ENCODE measurements at places on chromosomes 6 and 20.
A peak's percentile ranks its signal among the peaks of the same experiment; 100 is the strongest.

GRCh38 chr6:35703554-35703953 is 14.8 kb upstream of the FKBP5 start:
- DNase-seq, result no peak

DNA sequence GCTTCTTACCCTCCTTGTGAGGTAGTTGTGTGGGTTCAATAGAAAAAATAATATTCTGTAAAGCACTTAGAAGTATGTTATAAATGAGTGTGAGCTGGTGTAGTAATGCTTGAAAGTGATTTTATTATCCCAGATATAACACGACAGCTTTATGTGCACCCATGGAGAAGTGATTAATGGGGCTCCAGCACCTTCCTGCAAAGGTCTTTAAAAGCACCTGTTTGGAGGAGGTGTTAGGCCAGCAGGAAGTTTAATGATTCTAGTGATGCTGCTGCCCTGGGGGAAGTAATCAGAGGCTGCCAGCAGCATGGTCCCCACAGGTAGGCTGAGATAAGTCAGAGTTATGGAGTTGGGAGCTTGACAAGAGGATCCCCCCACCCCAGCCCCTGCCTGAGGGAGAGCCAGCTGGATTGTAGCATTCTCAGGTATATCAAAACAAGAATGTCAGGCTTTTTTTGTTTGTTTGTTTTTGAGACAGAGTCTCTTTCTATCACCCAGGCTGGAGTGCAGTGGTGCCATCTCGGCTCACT is 166.3 kb downstream of the PHACTR1 start:
- no peak for DNase-seq

- peak; percentile 53 for DNase-seq
Measured at GRCh38 chr20:31879143-31879987, 8.9 kb downstream of the TTLL9 start.

DNA sequence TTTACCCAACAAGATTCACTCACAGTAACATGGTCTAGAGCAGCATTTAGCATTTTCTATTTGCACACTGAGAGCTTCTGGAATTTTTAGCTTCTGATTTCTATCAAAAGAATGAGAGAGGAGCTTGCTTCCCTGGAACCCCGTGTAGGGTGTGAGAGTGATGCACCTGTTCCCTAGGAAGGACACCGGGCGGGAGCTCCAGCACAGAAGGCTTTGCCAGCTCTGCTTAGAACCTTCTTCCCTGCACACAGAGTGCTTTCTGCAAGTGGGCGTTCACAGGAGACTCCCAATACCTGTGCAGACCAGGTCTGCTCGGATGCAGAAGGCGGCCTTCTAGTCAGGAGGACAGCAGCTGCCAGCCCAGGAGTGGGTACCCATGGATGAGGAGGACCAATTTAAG is 217.3 kb downstream of the TBXT start:
- no peak for DNase-seq

DNA sequence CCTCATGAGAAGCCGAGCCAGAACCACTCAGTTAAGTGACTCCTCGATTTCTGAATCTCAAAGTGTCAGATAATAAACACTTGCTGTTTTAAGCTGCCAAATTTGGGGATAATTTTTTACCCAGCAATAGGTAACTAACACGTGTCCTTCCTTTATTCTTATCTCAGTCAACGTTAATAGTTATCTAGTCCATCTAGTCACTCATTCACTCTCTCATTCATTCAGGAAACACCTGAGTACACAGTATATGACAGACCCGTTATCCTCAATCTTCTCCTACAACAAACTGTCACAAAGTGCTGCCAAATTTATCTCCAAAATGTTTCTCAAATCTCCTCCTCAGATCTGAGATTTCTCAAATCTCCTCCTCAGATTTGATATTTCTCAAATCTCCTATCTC is 13.1 kb downstream of the FAM184A start:
- DNase-seq, result no peak

- DNase-seq, result peak; percentile 4
Measured at GRCh38 chr20:1844325-1845162, 50.7 kb upstream of the SIRPA start.

GRCh38 chr6:125008957-125009356 is 46.7 kb downstream of the RNF217 start:
- no peak for DNase-seq

DNA sequence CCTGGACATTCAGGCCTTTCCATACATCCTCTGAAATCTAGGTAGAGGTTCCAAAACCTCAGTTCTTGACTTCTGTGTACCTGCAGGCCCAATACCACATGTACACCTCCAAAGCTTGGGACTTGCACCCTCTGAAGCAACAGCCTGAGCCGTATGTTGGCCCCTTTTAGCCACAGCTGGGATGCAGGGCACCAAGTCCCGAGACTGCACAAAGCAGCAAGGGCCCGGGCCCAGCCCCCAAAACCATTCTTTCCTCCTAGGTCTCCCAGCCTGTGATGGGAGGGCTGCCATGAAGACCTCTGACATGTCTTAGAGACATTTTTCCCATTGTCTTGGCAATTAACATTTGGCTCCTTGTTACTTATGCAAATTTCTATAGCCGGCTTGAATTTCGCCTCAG is 107.4 kb upstream of the FRMD1 start:
- no peak for DNase-seq

DNA sequence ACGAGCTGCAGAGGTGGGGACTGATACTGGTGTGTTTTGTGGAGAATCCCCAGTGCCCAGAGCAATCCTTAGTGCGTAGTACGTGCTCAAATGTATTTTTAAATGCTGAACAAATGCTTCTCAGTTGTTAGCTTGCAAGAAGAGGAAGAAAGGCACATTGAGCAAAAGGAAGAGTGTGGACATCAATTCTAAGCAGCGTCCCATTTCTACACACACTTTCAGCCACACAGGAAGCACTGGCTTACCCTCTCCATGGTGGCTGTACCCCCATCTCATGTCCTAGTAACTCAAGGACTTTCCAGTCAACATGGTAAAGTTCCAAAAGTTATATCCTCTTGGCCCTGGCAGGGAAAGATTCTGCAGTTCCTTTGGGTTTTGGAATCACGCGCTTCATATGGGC is 98.8 kb upstream of the NXT1 start:
- DNase-seq, result no peak

DNA sequence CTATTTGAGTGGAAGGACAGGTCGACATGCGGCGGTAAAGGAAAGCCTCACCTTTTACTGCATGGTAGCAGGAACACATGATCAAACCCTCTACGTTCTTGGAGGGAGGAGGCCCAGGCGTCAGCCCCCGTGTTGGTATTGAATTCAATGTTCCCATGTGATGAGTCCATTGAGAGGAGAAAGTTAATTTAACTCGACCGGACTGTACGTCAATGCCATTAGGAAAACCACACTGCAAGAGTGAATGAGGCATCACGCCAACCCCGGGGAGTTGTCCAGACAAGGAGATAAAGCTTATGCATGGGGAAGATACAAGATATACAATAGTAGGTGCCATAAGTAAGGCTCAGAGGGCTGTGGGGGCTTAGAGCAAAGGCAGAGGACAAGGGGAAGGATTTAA is 213.9 kb upstream of the ECI2 start:
- no peak for DNase-seq

DNA sequence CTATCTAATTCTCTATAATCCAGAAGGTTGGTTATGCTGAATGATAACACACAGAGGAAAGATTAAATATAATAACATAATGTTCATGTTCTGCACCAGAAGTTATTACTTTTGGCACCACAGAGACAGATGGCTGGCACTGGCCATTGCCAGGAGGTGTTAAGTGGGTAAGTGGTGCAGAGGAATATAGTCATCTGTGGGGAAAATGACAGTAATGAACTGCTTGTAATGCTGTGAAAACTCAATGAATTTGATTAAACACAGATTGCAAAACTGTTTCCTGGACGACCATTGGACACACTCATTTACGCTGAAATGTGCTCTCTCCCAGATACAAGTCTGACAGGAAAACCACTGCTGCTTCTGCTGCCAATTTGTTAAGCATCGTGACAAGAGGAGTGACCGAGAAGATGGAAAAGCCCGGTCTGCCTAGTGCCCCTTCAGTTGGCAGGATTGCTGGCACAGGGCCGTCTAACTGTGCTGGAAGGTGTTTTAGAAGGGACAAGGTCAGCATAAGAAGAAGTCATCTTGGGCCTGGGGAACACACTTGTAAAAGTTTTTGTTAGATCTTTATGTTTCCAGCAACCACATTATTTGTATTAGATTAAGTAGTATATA is 567.4 kb downstream of the CBLN4 start:
- DNase-seq, result no peak

DNA sequence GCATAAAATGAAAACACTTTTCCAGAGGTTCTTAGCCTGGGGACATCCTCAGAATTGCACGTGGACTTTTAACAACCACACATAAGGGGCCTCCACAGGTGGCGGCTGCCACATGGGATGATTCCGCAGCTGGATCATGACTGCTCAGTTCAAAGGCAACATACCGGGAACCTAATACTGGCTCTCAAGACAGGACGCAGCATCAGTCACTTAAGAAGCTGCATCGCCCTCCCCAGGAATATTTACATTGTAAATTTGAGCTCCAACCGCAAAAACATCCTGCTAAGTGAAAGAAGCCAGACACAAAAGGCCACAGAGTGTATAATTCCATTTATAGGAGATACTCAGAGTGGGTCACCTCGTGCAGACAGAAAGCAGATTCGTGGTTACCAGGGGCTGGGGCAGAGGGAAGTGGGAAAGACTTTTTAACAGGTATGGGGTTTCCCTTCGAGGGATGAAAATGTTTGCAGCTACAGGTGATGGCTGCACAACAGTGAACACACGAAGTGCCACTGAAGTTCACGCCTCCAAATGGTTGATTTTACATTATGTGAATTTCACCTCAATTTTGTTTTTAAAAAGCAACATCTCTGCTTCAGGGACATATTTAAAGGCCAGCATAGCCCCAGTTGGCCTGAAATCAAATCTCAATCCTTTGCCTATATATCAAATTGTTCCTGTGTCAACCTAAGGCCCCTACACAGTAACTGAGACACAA is 141.5 kb downstream of the BMP7 start:
- no peak for DNase-seq

- DNase-seq, result no peak
Measured at GRCh38 chr6:166667796-166668610, 41.0 kb upstream of the RPS6KA2 start.

- DNase-seq, result no peak
Measured at GRCh38 chr20:47346172-47346571, 10.3 kb downstream of the ZMYND8 start.

- DNase-seq, result no peak
Measured at GRCh38 chr20:38543014-38543906, 37.7 kb upstream of the ADIG start.

Data from stimulated activated CD4-positive, alpha-beta T cell treated with anti-CD3 and anti-CD28 coated beads, TNF-alpha, amount 100 ng/mL, for 1 hour (primary cell).